ENCODE measurements at places on chromosomes 3 and 15.

DNA sequence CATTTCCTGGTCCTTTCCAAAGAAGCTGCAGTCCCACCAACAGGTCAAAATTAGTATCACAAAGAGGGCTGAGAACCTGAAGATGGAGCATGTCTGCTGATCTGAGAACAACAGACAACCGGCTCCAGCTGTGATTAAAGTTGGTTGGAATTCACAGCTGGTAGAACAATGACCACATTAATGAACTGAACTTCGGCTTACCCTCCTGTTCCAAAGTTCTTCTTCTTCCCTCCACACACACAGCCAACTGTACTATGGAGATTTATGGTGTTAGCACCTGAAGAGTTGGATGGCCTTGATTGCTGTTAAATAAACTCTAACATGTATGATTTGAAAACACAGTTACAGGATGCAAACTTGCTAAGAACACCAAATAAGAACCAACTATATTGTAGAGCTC lies 27.4 kb upstream of the ROPN1 start:
- no peak for DNase-seq
- no peak overlapping the region for H3K4me3 ChIP-seq
- H3K27me3 ChIP-seq: peaks cover 4% of the 10 kb centered on the region
- no peaks in the 10 kb centered on the region for H3K36me3 ChIP-seq
- H3K4me1 ChIP-seq: no peaks in the 10 kb centered on the region

DNA sequence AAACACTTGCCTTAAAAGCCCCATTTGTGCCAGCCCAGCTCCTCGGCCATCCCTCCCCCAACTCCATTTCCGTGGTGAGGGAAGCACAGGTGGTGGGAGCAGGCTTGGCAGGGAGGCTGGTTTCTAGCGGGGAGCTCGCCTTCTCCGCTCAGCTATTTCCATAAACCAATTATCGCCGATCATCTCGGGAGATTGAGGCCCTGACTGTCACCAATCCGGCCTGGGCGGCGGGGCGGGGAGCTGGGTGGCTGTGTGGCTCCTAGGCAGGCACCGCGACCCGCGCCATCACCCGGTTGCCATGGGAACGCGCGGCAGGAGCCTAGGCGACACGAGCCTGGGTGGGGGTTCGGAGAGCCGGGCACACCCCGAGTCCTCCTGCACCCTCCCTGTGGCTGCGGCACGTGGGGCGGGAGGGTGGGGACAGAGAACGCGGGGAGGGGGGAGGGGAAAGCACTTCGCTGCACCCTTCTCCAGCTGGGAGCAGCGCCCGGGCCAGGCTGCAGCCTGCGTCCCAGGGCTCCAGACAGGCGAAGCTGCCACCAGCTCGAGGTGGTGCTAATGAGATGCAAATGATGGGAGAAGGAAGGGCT lies 9.3 kb downstream of the CCDC33 start:
- H3K27ac ChIP-seq: no peak overlapping the region
- H3K4me1 ChIP-seq: peaks cover 8% of the 10 kb centered on the region
- H3K4me3 ChIP-seq: no peak overlapping the region
- no peaks in the 10 kb centered on the region for H3K36me3 ChIP-seq

- no peak overlapping the region for H3K4me3 ChIP-seq
- H3K27ac ChIP-seq: no peak overlapping the region
- H3K4me1 ChIP-seq: no peaks in the 10 kb centered on the region
- H3K27me3 ChIP-seq: no peaks in the 10 kb centered on the region
- no peak for DNase-seq
These were observed 43.0 kb downstream of the VGLL4 start for GRCh38 chr3:11600501-11601282.

- H3K36me3 ChIP-seq: no peaks in the 10 kb centered on the region
- no peaks in the 10 kb centered on the region for H3K27me3 ChIP-seq
These were observed 668.5 kb downstream of the PLOD2 start for GRCh38 chr3:145492456-145492855.

DNA sequence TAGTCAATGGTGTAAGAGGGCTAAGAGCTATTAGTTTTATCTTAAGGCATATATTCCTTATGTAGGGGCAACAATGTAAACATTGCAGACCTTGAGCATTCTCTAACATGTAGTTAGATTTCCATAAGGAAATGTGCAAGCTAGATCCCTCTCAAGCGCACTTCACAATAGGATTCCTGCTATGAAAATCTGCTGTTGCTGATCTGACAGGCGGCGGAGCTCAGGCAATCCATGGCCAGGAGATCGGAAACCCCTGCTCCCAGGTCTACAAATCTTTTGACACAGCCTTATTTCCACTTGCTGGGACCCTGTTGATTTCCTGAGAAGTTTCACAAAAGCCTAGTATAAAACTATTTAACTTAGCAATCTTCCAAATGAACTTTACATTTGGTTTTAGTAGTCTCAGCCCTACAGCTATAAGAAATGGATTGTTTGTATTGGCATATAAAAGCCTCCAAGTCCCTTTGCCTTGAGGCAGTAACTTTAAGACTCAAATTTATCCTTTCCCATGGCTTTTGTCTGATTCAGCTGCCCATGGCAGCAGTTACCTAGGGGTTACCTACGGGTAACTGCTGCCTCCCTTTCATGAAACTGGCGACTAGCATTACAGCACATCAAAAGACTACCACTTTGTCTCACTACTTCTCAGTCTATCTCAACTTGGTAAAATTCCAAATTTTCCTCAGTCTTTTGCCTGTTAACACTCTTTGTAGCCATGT lies 22.7 kb downstream of the TRA2B start:
- H3K4me3 ChIP-seq: no peak overlapping the region
- H3K4me1 ChIP-seq: no peaks in the 10 kb centered on the region
- H3K27ac ChIP-seq: no peak overlapping the region
- no peaks in the 10 kb centered on the region for H3K27me3 ChIP-seq
- DNase-seq: no peak

- no peak overlapping the region for H3K27ac ChIP-seq
- DNase-seq: no peak
- no peaks in the 10 kb centered on the region for H3K4me1 ChIP-seq
- no peaks in the 10 kb centered on the region for H3K36me3 ChIP-seq
These were observed 24.9 kb upstream of the THRB start for GRCh38 chr3:24519368-24520100.

DNA sequence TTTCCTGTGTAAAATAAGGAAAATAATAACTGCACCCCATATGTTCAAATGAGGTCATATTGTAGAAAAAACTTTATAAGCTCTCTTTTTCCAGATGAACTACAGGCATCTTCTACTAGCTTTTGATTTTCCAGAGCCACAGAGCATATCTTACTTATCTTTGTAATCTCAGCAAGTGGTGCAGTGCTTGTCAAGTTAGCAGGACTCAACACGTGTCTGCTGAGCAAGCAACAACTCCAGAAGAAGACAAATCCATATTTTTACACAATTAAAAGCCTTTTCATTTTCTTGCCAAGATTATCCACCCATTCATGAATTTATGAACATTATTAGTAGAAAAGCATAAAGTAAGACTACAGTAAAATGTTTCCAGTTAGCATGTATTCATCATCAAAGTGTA lies 14.4 kb upstream of the TSC22D2 start:
- no peaks in the 10 kb centered on the region for H3K27me3 ChIP-seq
- no peak overlapping the region for H3K4me3 ChIP-seq
- no peaks in the 10 kb centered on the region for H3K4me1 ChIP-seq
- no peak overlapping the region for H3K27ac ChIP-seq

- no peak overlapping the region for H3K27ac ChIP-seq
- H3K4me1 ChIP-seq: peaks cover 3% of the 10 kb centered on the region
- DNase-seq: no peak
- no peaks in the 10 kb centered on the region for H3K36me3 ChIP-seq
- no peak overlapping the region for H3K4me3 ChIP-seq
These were observed 81.9 kb upstream of the SLC25A36 start for GRCh38 chr3:140859592-140860336.

DNA sequence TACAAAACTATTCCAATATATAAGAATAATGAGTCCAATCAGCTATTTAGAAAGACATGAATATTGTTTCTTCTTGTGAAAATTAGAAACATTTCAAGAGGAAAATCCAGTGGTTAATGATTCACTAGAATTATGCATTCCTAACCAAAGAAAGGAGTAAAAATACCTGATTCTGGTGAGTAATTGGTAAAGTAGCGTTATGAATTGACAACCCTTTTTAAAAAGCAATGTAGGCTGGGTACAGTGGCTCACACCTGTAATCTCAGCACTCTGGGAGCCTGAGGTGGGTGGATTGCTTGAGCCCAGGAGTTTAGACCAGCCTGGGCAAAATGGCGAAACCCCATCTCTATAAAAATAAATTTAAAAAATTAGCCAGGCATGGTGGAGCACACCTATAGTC lies 43.3 kb downstream of the TOPAZ1 start:
- no peaks in the 10 kb centered on the region for H3K4me1 ChIP-seq
- peaks cover 10% of the 10 kb centered on the region for H3K27me3 ChIP-seq
- DNase-seq: no peak
- no peaks in the 10 kb centered on the region for H3K36me3 ChIP-seq
- no peak overlapping the region for H3K4me3 ChIP-seq
- H3K27ac ChIP-seq: no peak overlapping the region

DNA sequence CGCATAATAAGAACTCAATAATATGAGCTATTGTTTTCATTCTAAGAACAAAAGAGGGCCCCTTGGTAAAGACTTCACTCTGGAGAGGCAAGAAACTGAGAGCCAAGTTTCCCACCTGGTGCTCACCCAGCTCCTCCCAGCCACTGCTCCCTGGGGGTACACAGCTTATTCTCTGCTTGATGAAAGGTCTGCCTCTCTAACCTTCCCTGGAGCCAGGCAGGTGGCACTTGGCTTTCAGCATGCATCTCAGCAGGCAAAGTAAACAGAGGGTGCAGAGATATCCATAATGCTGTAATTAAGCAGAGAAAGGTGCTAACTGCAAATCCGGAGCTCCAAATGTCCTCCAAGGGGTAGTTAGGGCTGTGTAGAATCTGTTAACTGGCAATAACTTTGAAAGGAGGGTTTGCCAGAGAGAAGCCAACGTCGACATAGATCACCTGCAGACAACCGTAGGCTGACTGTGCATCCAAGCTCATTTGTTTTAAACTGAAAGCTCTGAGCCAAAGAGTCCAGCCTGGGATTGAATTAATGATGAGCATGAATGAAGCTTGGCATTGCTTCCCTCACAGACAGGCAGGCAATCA lies 159.6 kb upstream of the PROK2 start:
- no peak overlapping the region for H3K27ac ChIP-seq
- H3K4me1 ChIP-seq: no peaks in the 10 kb centered on the region
- H3K27me3 ChIP-seq: no peaks in the 10 kb centered on the region
- no peak overlapping the region for H3K4me3 ChIP-seq

GRCh38 chr3:66423791-66424190 lies 77.0 kb downstream of the LRIG1 start:
- no peak overlapping the region for H3K27ac ChIP-seq
- no peak for DNase-seq
- no peak overlapping the region for H3K4me3 ChIP-seq
- H3K4me1 ChIP-seq: no peaks in the 10 kb centered on the region
- H3K27me3 ChIP-seq: no peaks in the 10 kb centered on the region
- peaks cover 9% of the 10 kb centered on the region for H3K36me3 ChIP-seq

DNA sequence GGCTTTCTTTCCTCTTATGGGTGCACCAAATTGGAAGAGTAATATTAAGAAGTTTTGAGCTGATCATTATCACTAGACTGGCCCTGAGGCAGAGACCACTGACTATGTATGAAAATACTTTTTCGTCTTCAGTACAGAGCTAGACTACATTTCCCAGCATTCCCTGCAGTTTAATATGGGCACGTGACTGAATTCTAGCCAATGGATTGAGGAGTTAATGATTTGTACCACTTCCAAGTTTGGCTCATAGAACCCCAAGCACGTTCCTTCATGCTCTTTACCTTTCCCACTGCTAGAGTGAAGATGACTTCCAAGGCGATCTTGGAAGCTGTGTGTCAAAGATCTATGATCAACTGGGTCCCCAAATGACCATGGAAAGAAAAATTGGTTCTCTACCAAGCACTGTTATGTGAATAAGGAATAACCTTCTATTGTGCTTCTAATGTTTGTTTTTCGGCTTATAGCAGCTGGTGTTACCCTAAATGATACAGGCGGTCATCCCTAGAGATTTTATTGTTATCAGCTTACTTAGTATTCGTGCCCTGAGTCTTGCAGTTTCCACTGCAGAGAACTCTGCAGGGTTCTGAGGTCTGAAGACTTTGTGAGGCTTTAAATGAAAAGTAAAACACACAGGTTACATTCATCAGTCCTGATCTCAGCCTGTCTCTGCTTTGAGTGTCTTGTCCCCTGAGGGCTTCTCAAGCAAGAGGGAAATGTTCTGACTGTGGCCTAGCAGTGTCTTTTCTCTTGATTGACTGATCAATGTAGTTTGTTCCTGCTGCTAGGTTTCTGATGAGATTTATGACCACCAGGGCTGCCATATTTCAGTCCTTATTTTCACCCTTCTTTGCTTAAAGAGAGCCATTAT lies 486.8 kb downstream of the PDCD6IP start:
- H3K36me3 ChIP-seq: no peaks in the 10 kb centered on the region
- H3K4me1 ChIP-seq: no peaks in the 10 kb centered on the region
- H3K27ac ChIP-seq: no peak overlapping the region
- H3K4me3 ChIP-seq: no peak overlapping the region
- no peak for DNase-seq

DNA sequence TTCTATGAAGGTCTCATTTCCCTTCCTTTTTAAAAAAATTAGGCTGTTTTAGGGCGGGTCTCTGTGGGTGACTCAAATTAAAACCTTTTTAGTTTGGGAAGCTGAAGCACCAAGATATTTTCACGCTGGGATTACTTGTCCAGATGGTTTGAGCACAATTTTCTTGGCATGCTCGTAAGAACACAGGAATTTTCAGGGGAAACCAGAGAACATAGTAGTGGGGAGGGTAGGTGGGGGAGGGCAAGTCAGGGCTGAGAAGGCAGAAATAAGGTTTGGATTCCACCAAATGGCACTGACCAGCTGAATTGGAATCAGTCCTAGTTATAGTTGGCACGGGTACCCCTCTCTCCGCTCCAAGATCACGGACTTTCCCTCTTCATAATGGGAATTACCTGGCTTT lies 97.3 kb upstream of the LRIG1 start:
- H3K27ac ChIP-seq: no peak overlapping the region
- no peak for DNase-seq
- no peak overlapping the region for H3K4me3 ChIP-seq
- H3K4me1 ChIP-seq: peaks cover 15% of the 10 kb centered on the region

GRCh38 chr3:155682426-155683343 lies 62.2 kb downstream of the PLCH1 start:
- DNase-seq: no peak
- no peak overlapping the region for H3K4me3 ChIP-seq
- no peaks in the 10 kb centered on the region for H3K4me1 ChIP-seq
- no peaks in the 10 kb centered on the region for H3K36me3 ChIP-seq
- H3K27me3 ChIP-seq: peaks cover 3% of the 10 kb centered on the region

- no peaks in the 10 kb centered on the region for H3K4me1 ChIP-seq
- no peaks in the 10 kb centered on the region for H3K27me3 ChIP-seq
- H3K27ac ChIP-seq: no peak overlapping the region
- H3K36me3 ChIP-seq: peaks cover 5% of the 10 kb centered on the region
- H3K4me3 ChIP-seq: no peak overlapping the region
These were observed 13.8 kb downstream of the PTPN9 start for GRCh38 chr15:75565062-75565970.

Measured in CD4-positive, alpha-beta T cell (primary cell).